ENCODE measurements at places on chromosomes 4 and X.

- DNase-seq: no peak
Measured at GRCh38 chr4:186691396-186691795, 32.3 kb downstream of the FAT1 start.

DNA sequence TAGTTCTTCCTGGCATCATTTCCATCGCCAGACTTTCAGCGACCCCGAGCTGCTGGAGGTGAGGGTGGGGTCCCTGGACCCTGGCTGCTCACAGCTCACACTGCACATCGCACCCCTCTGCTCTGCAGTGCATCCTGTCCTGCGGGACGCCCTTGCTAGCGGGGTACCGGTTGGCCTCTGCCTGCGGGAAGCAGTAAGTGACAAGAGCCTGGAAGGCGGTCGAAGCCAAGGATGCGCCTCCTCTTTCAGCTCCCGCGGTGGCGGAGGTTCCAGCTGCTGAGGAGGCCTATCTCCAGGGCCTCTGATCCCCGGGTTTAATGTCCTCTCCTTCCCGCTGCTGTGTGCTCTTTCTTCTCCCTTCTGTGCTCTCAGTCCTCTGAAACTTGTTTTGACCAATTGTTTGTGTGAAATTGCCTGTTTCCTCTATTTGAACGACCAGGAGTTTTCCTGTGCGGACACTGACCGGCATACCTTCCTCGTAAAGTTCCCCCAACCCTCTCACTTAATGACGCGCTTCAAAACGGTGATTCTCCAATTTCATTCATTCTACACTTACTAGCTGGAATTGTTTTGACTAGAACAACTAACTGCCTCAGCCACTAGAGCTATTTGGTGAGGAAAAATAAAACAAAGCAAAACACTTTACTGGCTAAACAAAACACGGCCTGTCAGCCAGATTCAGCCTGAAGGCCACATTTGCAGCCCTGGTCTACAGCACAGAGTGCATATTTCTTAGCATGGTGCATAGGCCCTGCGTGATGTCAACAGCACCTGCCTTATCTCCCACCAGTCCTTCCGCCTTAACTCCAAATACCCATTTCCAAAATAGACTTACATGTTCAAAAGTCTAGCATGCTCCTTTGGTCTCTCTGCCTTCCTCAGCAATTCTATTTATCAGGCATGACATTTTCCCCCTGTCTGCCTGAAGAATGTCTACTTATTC lies 28.0 kb downstream of the MGAT4D start:
- no peak for DNase-seq

DNA sequence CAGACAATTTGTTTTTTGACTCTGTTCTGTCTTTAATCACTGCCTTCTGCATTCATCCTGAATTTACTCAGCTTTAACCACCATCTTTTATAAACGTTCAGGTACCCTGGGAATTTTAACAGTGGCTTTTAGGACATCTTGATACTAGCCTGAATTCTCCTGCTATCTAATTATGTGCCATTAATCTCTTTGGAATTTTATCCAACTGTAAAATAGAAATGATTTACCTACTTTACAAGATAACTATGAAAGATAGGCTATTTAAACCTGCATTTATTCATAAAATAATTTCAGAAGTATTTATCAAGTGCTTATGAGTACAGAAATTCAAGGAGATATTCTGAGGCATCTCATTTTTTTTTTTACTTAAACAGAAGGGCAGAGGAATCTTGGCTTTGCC lies 146.5 kb upstream of the PLAC1 start:
- DNase-seq: no peak

DNA sequence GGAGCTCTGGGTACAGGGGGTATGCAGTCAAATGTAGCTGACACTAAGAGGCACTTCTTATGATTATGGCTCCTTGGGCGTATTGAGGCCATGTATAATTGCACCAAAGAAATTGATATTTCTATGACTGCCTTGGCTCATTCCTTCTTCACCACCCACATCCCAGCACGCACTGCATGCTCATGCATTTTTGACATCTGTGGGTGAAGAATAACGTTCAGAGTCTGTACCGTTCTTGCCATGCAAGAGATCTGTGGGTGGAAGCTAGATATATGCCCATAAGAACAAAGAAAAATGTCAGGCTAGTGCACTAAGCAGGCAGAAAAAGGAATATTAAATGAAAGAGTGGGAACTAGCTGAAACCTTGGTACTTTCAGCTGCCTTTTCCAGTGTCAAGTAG lies 93.4 kb downstream of the EMCN start:
- no peak for DNase-seq

DNA sequence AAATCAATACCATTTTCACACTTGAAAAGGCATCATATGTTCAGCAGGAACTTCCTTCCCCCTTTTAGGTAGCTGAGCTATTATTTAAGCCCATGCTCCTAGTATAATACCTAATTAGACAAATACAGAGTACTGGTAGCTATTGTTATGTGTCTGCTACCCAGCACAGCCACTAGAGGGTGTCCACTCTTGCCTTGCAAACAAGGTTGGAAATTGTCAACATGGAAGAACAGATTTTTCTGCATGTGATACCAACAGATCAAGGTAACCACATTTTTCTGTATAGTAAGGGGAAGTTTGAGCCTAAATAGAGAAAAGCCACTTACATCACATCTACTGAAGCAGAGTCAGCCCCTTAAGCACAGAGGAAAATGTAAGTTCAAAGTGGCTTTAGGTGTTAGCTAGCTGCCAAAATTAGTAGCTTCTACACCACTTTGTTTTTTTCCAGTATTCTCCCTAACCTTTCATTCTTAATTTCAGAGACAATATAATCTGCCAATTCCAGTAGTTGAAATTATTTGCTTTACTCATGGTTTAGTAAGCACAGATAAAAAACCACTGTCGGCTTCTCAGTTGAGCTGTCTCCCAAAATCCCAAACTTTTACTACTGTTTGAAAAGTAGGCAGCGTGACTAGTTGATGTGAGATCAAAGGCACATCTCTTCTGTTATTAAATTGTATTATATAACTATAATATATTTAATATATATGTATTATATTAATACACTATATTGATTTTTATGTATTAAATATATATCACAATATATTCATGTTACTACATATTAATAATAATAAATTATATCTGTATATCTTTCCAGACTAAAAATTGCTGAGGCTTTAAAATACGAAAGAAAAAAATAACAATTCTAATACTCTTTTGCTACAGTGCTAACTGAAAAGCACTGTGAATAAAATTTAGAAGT lies 38.2 kb downstream of the EDNRA start:
- peak; percentile 53 for DNase-seq
